Foreskin keratinocyte (primary cell): ENCODE measurements at places on chromosomes 12 and 14. TPM values are rescaled to one million over a fixed set of nuclear protein-coding genes. Genes with fewer than 3 reads are reported as not detected.

The TTC6 gene
- total RNA-seq, result not detected in 2 replicates

The KSR2 gene
- total RNA-seq, result under 0.01 and 0.03 TPM in 2 replicates

The AVPR1A gene
- not detected in 2 replicates for total RNA-seq

The ACSM4 gene
- not detected in 2 replicates for total RNA-seq

The PAX9 gene
- total RNA-seq, result 0.03 and 0.18 TPM in 2 replicates

The ASIC1 gene
- total RNA-seq, result 3.3 and 4.3 TPM in 2 replicates

The CBX5 gene
- total RNA-seq, result 67.9 and 70.7 TPM in 2 replicates

The ADGRD1 gene
- not detected in 2 replicates for total RNA-seq

The PLEKHG7 gene
- total RNA-seq, result not detected in 2 replicates

The E2F7 gene
- 20.8 and 22.3 TPM in 2 replicates for total RNA-seq

The ATL1 gene
- total RNA-seq, result 1.8 and 3.4 TPM in 2 replicates

The SYT1 gene
- total RNA-seq, result 0.74 and 1.7 TPM in 2 replicates

The RNASE2 gene
- not detected in 2 replicates for total RNA-seq

The PLA2G1B gene
- total RNA-seq, result not detected in 2 replicates

The GLIPR1L1 gene
- total RNA-seq, result not detected in 2 replicates
